T-helper 2 cell treated with Interferon-gamma antibody and Interleukin-4, amounts not matched to agents 5 μg/mL and 100 μg/mL, for 36 hours (primary cell): ENCODE measurements at places on chromosomes 4 and X.
A peak's percentile ranks its signal among the peaks of the same experiment; 100 is the strongest.

GRCh38 chrX:150899191-150899757 is 806 bp upstream of the CD99L2 start:
- peak; percentile 8 for DNase-seq

DNA sequence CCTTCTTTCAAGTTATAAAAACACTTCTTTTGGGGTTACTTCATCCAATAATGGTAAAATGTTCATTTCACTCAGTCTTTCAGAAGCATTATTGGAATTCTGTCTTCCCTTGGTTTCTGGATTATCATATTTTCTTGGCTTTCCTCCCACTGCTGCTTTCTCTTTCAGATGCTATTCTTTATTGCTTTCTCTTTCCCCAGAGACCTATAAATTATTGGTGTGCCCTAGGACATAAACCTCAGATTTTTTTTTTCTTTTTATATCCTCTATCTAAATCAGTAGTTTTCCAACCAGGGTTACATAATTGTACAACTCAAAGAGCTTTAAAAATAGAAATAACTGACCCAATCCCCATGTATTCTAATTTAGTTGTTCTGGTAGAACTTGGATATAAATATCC is 1005.5 kb downstream of the ARAP2 start:
- DNase-seq = no peak

- no peak for DNase-seq
Measured at GRCh38 chr4:86286726-86287125, 73.1 kb downstream of the MAPK10 start.

DNA sequence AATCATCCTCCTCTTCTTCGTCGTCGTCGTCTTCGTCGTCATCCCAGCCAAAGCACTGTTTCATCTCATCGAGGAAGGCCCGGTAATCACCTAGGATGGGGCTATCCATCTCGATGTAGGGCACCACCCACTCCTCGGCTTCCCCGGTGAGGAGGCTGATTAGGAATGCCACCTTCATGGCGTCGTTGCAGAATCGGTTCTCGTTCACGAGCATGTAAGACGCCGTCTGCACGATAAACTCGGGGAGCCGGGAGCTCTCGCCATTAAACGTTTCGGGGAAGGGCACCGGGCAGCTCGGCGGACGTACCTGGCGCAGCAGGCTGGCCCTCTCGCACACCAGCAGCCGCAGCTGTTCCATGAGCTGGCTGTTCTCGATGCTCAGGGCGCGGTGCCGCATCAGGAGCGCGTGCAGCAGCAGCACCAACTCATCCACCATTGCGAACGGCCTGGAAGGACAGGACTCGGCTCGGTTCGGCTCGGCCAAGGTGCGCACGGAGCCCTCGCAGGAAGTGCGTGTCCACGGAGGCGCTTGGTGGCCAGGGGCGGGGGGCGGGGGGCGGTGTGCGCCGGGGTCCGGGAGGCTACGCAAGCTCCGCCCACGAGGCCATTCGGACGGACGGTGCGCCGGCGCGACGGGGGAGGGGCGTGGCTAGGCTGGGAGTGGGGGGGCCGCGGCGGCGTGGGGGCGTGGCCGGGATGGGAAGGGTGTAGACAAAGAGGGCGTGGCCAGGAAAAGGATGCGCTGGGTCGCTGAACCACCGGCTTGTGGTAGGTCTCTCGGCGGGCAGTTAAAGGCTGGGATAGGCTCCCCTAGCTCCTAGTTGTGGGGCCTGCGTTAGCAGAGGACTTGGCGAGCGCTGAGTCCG is at the start of gene LDOC1:
LDOC1 (minus strand) TSS at position 544 of the 866 bp plus-strand sequence; CDS start at position 436, 108 bp downstream.
- DNase-seq = peak; percentile 48

GRCh38 chr4:24249972-24250371 is 334.4 kb downstream of the DHX15 start:
- no peak for DNase-seq

- DNase-seq = no peak
Measured at GRCh38 chr4:76830964-76831703, 66.8 kb downstream of the SOWAHB start.

GRCh38 chr4:151573945-151574344 is 165.0 kb downstream of the FHIP1A start:
- DNase-seq = no peak

GRCh38 chr4:80874979-80875378 is 155.5 kb upstream of the BMP3 start:
- no peak for DNase-seq

- DNase-seq = no peak
Measured at GRCh38 chr4:1166509-1167243, 5.7 kb downstream of the SPON2 start.

GRCh38 chr4:19298998-19299397 is 952.7 kb upstream of the SLIT2 start:
- DNase-seq = no peak

- DNase-seq = no peak
Measured at GRCh38 chrX:153226344-153227185, 47.5 kb downstream of the MAGEA1 start.

GRCh38 chr4:74632634-74633033 is 161.7 kb downstream of the BTC start:
- peak; percentile 22 for DNase-seq

DNA sequence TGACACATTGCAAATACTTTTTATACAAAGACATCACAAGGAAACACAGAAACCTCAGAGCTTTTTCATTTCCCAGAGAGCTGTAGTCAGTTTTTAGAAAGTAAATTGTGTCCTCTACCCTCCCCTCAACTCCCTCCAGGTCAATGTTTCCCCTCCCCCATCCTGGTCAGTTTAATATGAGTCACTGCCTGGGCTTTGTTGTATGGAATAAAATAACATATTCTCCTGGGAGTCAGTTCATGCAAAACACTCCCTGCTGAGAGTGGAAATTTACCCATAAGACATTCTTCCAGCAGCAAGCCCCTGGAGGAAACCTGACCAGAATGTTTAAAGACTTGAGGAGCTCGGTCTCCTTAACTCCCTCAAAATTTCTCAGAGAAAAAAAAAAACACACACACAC is 270.1 kb upstream of the LDB2 start:
- DNase-seq = no peak

DNA sequence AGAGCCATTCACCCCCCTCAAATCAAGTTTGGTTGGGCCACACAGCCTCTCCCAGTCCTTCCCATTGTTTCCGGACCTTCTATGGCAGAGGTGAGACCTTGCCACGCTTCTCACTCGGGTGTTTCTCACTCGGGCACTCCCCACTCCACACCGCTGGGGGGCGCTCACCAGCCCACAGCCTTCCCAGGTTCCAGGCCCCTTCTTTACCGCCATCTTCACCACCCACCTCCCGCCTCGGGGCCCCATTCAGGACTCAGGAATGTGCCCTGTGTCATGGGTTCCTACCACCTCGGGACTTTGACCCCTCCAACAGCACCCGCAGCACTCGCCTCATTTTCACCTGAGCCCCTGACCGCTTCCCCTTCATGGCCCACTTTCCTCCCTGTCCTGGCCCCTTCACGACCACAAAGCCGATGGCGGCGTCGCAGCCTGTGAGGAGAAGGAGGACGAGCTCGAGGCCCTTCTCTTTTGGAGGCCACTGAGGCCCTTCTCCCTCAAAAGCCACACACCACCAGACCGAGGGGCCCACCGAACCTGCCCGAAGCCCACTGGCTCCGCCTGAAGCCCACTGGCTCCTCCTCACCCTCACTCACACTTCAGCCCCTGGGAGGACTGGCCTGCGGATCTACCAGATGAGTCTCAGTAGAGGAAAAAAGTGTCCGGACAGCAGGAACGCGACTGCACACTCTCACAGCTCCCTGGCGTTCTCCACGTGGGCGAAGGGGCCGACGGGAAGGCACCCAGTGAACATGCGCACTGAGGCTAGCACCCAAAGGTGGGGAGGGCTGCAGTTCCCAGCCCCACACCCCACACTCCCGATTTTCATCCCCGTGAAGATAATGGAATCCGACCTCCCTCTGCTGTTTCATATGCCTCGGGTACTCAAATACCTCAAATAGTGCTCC is at the start of gene PAGE1:
PAGE1 (minus strand) TSS at position 709 of the 905 bp plus-strand sequence. CDS start 1,214 bp downstream, outside the sequence.
- DNase-seq = no peak

- DNase-seq = no peak
Measured at GRCh38 chr4:11328401-11328800, 100.3 kb downstream of the HS3ST1 start.

- DNase-seq = no peak
Measured at GRCh38 chr4:85569730-85570299, 94.9 kb downstream of the ARHGAP24 start.
